ENCODE measurements at places on chromosomes 2 and 18.

GRCh38 chr2:43475922-43476321, 119.9 kb downstream of the THADA start:
- DNase-seq, result no peak

DNA sequence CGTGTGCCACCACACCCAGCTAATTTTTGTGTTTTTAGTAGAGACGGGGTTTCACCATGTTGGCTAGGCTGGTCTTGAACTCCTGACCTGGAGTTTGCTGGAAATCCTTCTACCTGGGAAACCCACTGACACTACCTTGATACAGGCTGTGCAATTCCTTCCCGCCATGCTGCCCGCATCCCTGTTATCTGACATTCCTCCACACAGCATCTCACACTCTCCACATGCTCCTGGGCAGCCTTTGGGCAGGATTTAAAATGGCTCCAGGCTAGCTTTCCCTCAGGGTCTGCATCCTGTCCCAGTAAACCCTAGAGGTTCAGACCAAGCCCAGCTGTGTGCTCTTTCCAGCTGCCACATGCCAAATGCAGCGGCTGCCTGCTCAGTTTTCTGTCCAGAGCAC, 319.5 kb upstream of the CXCR4 start:
- DNase-seq, result no peak

GRCh38 chr2:71936076-71937030, 211.3 kb downstream of the CYP26B1 start:
- no peak for DNase-seq

DNA sequence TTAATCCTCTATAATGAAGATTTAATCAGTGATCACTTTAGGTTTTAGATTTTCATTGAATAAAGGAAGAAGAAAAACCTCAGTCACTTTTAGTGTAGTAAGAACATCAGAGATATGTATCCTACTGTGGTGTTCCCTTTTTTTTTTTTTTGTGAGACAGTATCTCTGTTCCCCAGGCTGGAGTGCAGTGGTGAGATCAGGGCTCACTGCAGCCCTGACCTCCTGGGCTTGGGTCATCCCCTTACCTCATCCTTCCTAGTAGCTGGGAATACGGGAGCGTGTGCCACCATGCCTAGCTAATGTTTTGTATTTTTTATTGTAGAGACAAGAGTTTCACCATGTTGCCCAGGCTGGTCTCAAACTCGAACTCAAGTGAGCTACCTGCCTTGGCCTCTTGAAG, 5.1 kb downstream of the SLC39A10 start:
- no peak for DNase-seq

GRCh38 chr18:79544386-79544963, 135.1 kb upstream of the CTDP1 start:
- DNase-seq, result no peak

DNA sequence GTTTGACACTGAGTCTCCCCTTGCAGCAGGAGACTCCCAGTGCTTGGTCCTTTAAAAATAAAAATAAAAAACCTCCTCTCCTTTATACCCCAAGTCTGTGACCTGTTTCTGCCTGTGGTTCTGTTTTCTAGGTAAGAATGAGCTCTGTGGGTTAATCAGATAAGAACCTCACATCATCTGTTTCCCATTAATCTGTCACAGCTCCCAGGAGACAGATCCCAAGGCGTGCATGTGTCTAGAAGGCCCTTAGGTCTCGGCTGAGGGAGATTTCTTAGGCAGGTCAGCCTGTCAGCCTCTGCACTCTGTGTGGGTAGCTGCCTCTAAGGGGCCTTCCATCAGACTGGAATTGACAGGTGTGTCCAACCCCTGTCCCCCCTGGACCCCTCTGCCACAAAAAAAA, 80.7 kb downstream of the FHOD3 start:
- DNase-seq, result no peak

DNA sequence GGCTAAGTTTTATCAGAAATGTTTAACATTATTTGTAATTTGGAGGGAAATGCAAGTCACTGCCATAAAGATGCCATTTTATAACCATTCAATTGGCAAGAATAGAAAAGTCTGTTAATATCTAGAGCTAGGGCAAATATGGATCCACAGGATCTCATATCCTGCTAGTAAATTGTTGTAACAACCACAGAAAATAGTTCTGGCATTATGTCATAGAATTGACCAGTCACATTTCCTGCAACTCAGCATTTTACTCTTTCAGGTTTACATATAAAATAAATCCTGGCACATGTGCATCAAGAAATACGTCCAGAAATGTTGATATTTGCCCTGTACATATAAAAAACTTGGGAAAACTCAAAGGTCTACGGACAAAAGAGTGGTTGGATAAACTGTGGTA, 32.9 kb downstream of the OSBPL6 start:
- DNase-seq, result no peak

All from CD4-positive, alpha-beta T cell treated with Interleukin-4 for 4 hours (primary cell).